ENCODE measurements at places on chromosomes 2 and 18.
A peak's percentile ranks its signal among the peaks of the same experiment; 100 is the strongest.

DNA sequence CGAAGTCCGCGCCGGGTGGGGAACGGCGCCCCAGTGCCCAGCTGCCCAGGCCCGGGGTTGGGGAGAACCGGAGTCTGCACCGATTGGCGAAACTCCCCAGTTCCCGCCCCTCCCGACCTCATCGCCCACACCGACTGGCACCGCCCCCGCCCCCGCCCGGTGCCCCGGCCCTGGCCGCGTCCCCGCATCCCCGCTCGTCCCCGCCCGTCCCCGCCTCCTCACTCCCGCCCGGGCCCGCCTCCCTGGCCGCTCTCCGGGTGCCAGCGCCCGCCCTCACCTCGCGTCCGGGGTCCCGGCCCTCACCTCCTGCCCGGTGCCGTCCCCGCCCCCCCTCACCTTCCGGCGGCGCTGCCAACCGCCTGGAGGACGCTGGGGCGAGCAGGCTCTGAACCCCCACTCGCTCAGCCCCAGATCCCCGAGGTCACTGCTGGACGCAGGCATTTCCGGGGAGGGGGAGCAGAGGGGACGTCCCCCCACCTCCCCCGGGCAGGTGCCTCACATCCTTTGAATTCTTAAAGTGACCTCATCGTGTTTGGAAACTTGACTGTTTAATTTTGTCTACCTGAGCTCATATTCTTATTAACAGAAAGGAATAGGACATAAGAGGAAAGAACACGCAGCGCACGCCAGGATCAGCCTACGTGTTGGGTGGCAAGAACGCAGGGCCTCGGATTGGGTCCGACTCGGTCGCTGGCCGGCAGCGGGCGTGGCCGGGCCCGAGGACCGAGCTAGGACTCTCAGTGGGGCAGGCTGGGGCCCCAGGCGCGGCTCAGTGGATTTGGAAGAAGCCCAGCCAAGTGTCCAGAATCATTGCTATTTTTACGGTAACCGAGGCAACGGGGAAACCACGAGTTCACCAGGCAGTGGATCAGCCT, at the start of gene FAM110C:
FAM110C (minus strand) TSS at position 35 of the 875 bp plus-strand sequence. CDS start 120 bp downstream, outside the sequence.
- peak; percentile 0 for DNase-seq

- no peak for DNase-seq
Measured at GRCh38 chr18:57436965-57437333, 1.8 kb downstream of the ONECUT2 start.

GRCh38 chr18:56903686-56904085, 243.2 kb upstream of the BOD1L2 start:
- no peak for DNase-seq

GRCh38 chr2:181131584-181131983, 151.2 kb downstream of the UBE2E3 start:
- no peak for DNase-seq
